ENCODE measurements at places on chromosomes 11 and 22.
A peak's percentile ranks its signal among the peaks of the same experiment; 100 is the strongest.

GRCh38 chr11:41461057-41461681 is 1.7 kb upstream of the LRRC4C start:
- DNase-seq = no peak

DNA sequence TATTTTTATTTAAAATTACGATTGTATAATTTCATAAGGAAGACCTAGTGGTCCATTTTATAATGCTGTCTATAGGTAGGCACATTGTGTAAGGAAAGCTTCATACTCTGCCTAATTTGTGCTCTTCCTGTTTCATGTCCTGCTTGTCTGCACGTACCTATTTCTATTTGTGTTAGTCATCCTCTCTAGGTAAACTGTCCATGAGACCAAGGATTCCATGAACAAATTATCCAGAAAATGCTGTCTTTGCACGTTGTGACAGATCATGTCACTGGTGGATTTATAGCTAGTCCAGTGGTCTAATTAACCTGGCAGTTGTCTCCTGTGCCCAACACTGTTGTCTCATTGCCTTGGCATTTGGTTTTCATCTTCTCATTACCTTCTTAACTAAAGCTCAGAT is 44.7 kb downstream of the DNAJC24 start:
- no peak for DNase-seq

- no peak for DNase-seq
Observed at GRCh38 chr11:1753929-1754305, 3.5 kb upstream of the IFITM10 start.

GRCh38 chr11:47495011-47495855 is 46.3 kb upstream of the RAPSN start:
- no peak for DNase-seq

- peak; percentile 48 for DNase-seq
Observed at GRCh38 chr22:23591201-23591791, 11.2 kb upstream of the IGLL1 start.

DNA sequence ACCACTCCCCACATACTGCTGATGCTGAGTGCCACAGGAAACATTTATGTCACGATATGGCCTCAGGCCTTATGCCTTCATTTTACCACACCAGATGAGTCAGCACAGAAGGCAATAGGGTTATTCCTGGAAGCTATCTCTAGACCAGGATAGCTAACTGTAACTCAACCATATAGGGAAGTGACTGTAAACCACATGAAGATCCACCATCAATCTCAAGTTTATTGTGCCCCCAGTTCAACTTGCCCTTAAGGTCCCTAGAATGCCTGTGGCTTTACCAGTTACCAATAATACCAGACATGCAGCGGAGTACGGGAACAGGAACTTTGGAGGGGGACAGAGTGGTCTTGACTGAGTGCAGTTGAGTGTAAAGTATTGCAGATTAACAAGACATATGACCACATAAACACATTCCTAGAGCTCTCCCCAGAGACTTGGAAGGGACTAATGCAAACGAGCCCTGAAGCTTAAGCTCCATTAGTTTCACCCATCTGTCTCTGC is 180.9 kb downstream of the KIF18A start:
- DNase-seq = no peak

GRCh38 chr11:61392981-61393595 is 701 bp downstream of the TMEM216 start:
- no peak for DNase-seq

DNA sequence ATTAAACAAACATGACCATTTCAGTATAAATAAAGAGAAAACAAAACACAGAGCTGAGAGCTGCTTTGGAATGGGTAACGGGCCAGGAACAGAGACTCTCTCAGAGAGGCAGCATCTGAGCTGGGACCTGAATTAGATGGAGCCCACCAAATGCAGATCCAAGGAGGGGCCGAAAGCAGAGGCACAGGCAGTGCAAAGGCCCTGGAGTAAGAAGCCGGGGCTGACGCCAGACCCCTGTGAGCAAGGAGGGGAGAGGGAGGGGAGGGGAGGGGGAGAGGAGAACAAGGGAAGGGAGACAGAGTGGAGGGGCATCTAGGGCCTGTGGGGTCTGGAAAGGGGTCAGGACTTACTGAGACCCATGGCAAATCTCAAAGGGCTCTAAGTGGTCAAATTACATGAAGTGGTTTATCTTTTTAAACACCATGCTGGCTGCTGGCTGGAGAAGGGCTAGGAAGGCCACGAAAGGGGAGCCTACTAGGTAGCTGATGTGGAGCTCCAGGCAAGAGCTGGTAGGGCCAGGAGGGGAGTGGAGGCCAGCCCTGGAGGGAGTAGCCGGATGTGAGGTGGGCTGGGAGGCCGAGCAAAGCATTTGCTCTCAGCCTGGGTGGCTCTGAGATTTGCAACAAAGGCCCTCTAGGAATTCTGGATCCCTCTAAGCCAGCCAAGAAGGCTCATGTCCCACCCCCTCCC is 3.2 kb downstream of the OSBPL5 start:
- DNase-seq = no peak

GRCh38 chr11:120146413-120147093 is 8.6 kb upstream of the TRIM29 start:
- no peak for DNase-seq

DNA sequence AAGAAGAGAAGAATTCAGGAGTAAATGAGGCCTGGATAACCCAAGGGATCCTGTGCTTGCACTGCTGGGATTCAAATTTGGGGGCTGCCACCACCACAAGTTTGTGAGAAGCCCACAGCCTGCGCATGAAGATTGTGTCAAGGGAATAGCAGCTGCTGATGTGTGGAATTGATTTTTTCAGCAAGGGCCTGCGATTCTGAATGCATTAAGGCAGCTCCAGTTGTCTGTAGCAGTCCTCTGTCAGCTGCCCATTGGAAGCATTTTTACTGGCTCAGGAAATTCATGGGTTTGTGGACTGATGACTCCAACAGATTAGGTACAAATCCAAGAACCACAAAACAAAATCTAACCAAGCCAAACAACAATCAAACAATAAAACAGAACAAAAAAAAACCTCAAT is 14.0 kb downstream of the ARVCF start:
- no peak for DNase-seq

- DNase-seq = no peak
Observed at GRCh38 chr11:23112987-23113886, 253.0 kb upstream of the CCDC179 start.

GRCh38 chr22:41021061-41021612 is 70.0 kb downstream of the RBX1 start:
- no peak for DNase-seq

GRCh38 chr22:36301851-36302250 is 48.9 kb downstream of the APOL1 start:
- DNase-seq = no peak

GRCh38 chr11:95780544-95780943 is 9.0 kb downstream of the FAM76B start:
- DNase-seq = no peak

DNA sequence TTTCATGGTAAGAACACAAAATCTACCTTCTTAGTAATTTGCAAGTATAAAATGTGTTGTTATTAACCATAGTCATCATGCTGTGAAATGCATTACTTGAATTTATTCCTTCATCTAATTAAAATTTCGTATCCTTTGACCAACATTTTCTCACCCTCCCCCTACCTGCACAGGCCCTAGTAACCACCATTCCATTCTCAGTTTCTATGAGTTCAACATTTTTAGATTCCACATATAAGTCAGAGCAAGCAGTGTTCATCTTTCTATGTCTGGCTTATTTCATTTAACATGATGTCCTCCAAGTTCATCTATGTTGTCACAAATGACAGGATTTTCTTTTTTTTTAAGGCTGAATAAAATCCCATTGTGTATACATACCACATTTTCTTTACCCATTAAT is 43.5 kb upstream of the CCDC179 start:
- DNase-seq = no peak

GRCh38 chr11:79648766-79649520 is 208.1 kb upstream of the TENM4 start:
- no peak for DNase-seq

- DNase-seq = no peak
Observed at GRCh38 chr11:130561441-130561881, 113.0 kb downstream of the ADAMTS15 start.

- no peak for DNase-seq
Observed at GRCh38 chr11:6418557-6419008, 311 bp downstream of the APBB1 start.

DNA sequence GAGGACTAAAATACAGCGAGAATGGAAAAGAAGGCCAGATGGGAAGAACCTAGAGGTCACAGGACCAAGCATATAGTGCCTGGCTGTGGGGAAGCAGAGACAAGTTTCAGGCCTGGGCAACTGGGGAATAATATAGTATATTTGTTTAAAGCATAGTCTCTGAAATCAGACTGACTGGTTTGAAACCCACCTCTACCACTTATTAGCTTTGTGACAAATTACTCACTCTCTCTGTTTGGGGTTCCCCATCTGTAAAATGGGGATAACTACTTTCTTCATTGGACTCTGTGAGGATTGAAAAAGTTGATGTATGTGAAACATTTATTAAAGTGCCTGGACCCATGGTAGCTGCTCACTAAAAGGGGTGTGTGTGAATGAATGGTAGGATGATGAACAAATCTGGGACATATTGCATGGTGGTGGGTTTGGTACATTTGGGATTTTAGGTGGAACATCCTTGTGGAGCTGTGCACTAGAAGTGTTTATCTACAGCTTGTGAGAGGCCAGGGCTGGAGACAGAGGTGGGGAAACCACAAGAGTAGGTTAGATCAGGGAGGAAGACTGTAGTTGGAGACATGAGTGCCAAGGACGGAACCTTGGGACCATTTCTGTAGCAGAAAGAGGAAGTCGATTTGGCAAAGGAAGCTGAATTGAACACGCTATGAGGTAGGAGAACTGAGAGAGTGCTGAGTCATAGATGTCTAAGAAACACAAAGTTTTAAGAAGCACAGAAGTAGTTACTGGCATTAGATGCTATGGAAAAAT is 52.6 kb downstream of the SWAP70 start:
- no peak for DNase-seq

DNA sequence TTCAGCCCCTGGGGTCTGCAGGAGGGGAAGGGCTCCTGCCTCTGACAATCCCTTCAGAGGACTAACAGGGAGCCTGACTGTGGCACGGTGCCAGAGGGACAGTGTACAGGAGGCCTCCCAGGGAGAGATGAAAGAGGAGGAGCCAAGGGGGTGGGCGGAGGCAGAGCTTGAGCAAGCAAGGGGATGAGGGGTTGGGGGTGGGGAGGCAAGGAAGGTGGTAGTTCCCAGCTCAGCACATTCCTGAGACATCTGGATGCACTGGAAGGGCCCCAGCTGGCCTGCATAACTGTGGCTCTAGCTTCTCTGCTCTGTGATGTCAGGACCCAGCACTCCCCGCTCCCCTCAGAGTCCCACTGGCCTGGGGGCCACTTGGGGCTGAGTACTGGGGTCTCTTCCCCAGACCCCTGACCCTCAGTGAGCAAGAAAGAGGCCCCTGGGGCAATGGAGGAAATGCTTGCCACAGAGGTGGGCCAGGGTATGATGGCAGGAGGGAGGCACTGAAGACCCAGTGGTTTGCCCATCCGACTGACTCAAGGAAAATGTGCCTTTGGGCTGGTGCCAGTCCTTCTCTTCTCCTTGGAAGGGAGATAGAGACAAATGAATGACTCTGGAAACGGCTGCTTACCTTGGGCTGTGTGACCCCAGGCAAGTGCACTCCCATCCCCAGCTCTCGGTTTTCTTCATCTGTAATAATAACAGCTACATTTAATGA is 13.3 kb downstream of the CREB3L1 start:
- no peak for DNase-seq

DNA sequence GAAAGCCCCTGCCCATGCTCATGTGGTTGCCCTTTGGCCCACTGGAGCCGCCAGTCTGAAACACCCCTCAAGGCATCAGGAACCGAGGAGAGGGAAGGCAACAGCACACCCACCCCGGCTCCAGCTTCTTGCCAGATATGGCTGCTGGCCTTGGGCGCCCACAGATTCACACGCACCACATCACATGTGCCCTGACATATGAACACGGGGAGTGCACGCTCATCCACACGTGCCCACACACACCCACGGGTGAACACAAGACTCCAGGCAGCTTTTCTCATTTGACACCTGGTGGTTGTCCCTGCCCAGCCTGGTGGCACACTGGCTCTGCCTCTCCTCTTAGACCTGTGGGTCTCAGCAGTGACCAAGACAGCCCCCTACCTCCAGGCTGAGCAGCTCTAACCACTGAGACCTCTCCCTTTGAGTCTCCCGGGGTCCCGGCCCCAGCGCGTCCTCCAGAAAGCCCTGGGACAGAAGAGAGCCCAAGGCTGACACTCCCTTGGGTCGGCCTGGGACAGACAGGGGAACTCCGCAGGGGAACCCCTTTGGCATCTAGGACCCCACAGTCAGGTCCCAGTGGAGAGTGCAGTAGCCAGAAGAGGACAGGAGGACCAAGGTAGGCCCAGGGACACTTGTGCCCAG is 2.7 kb upstream of the MAPK12 start:
- no peak for DNase-seq

DNA sequence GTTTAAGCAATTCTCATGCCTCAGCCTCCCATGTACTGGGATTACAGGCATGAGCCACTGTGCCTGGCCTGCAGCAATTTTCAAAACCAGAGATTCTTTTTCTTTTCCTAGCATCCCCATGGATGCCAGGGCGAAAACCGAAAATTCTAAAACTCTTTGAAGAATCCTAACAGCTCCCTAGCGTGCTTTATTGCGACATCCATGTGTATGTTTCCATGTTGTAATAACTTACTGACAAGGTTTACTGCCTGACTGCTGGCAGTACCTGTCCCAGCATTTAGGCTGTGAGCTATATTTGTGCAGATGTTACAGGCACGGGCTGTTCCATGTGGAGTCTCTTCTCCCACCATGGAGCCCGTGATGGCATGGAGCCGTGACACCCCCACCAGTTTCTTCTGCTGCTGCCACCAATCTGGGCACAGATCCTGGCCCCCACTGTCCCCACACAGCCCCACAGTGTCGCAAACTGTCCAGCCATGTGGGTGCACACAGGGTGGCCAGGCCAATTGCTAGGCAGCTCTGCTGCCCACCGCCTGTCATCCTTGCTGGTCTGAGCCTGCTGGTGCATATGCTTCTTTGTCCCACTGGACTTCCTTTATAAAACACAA is 7.1 kb upstream of the TAB1 start:
- DNase-seq = no peak

GRCh38 chr11:32184723-32185376 is 94.0 kb downstream of the RCN1 start:
- no peak for DNase-seq

- no peak for DNase-seq
Observed at GRCh38 chr11:33860926-33861325, 30.9 kb downstream of the LMO2 start.

GRCh38 chr11:117220999-117221774 is 10.7 kb downstream of the PCSK7 start:
- DNase-seq = no peak

DNA sequence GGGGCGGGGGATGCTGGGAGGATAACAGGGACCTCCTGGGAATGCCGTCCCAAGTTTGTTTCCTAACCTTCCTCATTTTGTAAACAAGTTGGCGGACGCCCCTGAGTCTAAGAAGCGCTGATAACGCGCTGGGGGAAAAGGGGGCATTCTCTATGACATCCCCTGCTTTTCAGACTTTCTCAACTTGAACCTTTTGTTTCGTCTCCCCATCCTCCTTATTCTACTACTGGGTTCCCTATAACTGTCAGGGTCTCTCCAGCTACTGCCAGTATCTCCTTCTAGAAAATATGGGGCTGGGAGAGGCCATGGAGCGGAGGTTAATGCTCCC is 654 bp downstream of the TMEM86A start:
- no peak for DNase-seq
